ENCODE measurements at places on chromosomes 16 and 17.

DNA sequence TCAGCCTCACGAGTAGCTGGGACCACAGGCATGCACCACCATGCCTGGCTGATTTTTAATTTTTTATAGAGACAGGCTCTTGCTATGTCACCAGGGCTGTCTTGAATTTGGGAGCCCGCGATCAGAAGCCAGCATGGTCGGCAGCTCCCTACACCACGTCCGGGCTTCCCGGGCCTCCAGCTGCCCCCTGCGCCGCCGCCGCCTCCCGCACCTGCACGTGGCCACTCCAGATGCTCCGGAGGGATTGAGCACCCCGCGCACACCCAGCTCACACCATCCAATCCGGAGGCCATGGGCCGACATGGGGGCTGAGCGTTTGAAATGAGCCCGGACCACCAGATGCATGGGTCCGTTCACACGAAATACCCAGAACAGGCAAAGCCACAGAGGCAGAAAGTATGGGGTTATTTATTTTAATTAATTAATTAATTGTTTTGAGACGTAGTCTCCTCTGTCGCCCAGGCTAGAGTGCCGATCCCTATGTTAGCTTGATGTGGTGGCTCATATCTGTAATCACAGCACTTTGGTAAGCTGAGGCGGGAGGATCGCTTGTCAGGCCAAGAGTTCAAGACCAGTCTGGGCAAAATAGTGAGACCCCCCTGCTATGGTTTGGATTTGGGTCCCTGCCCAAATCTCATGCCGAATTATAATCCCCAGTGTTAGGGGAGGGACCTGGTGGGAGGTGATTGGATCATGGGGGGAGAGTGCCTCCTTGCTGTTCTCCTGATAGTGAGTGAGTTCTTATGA, 17.1 kb upstream of the PDXDC1 start:
- no peak for DNase-seq

GRCh38 chr16:12958366-12958765, 57.0 kb downstream of the SHISA9 start:
- DNase-seq, result no peak

DNA sequence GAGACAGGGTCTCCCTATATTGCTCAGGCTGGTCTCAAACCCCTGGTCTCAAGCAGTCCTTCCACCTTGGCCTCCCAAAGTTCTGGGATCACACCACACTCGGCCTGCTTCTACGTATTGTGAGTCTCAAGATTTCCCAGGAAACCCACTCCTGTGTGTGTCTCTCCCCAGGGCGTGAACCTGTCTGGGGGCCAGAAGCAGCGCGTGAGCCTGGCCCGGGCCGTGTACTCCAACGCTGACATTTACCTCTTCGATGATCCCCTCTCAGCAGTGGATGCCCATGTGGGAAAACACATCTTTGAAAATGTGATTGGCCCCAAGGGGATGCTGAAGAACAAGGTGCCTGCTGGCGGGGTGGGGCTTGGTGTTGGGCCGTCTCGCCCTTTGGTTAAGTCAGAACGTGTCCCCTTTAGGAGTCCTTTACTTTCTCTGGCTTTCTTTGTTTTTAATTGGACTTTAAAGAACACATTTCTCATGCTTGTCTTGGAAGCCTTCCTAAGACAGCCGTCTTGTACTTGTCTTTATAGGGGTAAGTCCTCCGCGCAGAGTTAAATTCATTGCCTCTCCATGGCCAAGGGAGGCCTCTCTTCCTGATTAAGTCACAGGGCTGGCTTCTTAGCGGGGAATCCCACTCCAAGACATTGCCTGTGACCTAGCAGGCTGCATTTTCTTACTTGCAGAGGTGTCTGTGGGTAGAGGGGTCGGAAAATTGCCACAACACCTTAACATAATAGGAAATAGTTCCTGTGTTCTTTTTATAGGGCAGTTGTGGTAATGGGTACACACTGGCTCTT, 136.4 kb downstream of the ABCC6 start:
- DNase-seq, result no peak

DNA sequence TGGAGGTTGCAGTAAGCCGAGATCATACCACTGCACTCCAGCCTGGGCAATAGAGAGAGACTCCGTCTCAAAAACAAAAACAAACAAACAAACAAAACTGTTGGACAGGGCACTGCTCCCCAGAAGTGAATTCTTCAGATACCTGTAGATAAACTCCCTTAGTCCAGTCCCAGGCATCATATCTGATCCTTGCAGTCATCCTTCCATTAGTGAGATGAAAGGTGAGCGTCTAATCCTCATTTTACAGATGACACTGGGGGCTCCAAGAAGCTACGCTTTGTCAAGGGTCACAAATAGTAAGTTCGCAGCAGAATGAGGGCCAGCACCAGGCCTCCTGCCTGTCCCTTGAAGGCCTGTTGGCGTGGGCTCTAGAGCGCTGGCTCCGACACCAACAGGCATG, 102.0 kb downstream of the OR1D5 start:
- no peak for DNase-seq

DNA sequence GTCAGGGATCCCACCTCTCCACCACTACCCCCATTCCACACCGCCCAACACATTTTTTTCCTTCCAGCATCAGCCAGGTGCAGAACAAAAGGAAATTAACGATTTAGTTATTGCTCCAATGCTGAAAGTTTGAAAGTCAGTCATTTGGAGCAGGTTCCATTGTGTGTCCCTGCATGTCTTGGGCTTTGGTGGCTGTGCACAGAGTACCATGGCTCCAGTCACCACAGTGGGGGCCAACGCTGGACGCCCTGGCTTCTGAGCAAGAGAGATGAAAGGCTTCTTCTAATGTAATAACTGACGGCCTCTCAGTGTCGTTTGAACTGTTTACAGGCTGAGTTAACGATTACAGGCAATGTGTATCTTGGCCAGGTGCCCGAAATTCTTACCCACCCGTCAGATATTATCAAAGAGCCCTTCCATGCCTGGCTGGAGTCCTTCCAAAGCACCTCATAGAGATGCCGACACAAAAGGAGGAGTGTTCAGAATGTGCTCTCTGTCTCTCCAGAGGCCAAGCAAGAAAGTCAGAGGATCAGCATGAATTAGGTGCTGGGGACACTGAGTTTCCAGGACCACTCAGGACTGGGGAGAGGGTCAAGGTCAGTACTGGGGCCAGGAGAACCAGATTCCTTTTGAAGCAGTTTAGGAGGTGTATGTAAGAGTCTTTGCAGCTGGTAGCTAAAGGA, 25.9 kb downstream of the RNF43 start:
- DNase-seq, result no peak

- no peak for DNase-seq
Observed at GRCh38 chr17:72455562-72455961, 334.7 kb downstream of the SOX9 start.

GRCh38 chr16:83973581-83974385, 5.7 kb downstream of the NECAB2 start:
- no peak for DNase-seq

- no peak for DNase-seq
Observed at GRCh38 chr17:45794840-45795239, 10.7 kb downstream of the CRHR1 start.

DNA sequence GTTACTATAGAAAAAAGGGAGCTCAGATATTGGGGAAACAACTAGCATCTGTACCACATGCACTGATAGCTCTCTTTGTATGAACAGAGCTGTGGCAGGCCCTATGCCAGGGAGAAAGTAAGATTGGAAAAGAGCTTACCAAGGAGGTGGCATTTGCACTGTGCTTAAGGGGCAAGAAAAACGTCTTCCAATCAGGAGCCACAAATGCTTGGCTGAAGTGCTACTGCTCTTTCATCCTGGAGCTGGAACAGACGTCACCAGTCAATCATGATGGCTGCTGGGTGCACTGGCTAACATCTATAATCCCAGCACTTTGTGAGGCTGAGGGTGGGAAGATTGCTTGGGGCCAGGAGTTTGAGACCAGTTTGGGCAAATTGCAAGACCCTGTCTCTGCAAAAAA, 218.5 kb downstream of the SEC14L1 start:
- DNase-seq, result no peak

DNA sequence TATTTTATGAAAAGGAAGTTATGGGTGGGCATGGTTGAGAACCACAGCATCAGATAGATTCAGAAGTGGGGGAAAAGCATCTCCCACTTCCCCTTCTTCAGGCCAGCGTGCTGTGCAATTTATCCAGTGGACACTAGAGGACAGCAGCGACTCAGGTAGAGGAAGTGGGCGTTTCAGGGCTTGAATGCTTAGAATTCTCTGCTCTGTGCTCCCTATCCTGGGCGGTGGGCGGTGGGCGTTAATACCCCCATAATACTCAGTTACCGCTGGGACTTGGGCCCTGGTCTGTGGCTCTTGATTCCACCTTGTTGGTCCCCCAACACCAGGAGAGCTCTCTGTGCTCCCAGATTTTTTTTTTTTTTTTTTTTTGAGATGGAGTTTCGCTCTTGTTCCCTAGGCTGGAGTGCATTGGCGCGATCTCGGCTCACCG, 3.7 kb upstream of the LYZL6 start:
- no peak for DNase-seq

GRCh38 chr17:34997355-34997862, 17.1 kb downstream of the LIG3 start:
- peak; percentile 68 for DNase-seq

- no peak for DNase-seq
Observed at GRCh38 chr17:50943575-50943933, 77.4 kb upstream of the TOB1 start.

DNA sequence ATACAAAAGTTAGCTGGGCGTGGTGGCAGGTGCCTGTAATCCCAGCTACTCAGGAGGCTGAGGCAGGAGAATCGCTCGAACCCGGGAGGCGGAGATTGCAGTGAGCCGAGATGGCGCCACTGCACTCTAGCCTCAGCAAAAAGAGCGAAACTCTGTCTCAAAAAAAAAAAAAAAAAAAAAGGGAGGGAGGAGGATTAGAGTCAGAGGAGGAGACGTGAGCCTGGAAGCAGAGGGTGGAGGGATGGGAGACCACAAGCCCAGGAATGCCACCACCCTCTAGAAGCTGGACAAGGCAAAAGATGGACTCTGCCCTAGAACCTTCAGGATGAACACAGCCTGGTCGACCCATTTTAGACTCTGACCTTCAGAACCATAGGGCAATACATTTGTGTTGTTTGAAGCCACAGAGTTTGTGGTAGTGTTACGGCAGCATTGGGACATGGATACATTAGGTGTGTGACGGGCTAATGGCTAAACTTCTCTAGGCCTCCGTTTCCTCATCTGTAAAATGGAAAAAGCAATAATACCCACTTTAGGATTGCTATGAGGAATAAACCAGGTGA, 2.1 kb upstream of the SMIM22 start:
- no peak for DNase-seq

DNA sequence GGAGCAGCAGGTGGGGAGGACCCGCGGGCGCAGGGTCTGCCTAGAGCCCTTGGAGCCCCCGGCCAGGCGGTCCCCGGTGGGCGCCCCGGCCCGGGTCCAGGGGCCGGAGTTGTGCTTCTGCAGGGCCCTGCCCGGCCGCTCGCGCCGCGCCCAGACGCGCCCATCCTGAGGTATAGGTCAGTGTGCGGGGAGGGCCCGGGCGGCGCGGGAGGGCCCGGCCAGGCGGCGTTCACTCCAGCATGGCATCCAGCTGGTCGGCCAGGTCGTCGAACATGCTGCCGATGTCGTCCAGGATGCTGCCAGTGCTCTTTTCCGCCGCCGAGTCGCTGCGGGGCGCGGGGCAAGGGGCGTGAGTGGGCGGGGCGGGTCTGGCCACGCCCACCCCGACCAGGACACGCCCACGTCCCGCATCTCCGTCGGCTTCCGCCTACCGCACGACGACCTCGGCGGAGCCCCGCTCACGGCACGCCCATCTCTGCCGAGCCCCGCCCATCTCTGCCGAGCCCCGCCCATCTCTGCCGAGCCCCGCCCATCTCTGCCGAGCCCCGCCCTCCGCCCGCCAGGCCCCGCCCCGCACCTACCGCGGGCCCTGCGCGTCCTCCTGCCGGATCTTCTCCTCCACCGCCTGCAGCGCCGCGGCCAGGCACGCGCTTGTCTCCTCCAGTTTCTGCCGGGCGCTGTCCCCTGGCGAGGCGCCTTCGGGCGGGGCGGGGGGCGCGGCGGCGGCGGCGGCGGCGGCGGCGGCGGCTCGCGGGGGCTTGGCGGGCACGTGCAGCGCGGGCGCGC, 17.9 kb downstream of the CASKIN1 start:
- no peak for DNase-seq

DNA sequence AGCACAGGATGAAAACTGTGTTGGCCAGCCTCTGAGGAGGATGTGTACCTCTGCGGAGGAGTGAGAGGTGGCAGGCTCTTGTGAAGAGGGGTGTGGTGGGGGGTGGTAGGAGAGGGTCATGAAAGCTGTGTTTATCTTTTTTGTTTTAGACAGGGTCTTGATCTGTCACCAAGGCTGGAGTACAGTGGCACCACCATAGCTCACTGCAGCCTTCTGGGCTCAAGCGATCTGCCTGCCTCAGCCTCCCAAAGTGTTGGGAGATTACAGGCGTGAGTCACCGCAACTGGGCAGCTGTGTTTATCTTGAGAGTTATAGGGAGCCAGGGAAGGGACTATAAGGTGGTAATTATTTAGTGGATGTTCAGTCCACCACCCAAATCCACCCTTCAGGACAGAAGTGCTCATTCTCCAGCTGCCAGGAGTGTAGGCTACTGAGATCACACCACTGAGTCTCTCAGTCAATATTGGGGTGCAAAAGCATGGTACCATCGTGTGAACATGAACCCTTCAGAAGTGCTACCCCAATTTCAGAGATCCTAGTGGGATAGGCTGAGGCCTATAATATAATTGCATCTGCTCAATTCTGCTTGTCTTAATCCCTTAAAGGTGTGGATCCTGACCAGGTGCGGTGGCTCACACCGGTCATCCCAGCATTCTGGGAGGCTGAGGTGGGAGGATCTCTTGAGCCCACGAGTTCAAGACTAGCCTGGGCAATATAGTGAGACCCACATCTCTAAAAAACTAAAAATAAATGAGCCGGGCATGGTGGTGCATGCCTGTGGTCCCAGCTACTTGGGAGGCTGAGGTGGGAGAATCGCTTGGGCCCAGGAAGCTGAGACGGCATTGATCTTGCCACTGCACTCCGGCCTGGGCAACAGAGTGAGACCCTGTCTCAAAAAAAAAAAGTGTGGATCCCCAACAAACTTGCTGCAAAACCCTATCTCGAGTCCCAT, 788 bp upstream of the EXOC3L1 start:
- DNase-seq, result no peak

DNA sequence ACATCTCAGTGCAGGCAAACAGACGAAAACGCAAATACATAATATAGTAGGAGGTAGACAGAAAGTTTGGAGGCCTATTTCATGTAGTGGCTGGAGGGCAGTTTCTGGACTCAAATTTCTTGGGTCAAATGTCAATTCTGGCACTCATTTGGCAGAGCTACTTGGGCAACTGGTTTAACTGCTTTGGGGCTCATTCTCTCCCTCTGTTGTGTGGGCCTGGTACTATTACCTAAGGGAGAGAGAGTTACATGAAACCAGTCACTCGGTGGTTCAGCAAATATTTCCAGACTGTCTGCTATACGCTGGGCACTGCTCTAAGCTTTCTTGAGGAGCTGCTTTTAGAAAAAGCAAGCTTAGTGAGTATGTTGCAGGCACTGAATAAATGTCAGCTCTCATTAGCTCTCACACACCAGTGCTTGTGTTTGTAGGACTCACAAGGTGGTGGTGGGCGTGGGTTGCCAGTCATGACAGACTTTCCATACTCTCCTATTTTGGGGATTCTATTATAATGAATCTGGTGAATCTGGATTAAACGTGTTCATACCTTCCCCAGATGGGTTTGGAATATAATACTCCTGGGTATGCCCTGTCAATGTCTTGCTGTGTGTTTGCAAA, 1.8 kb upstream of the SHISA9 start:
- no peak for DNase-seq

Data from skeletal muscle cell (primary cell).